ENCODE measurements at places on chromosomes 7 and 10. TPM values are rescaled to one million over a fixed set of nuclear protein-coding genes. Genes with fewer than 3 reads are reported as not detected.

GRCh38 chr7:106305732-106306131, 20.9 kb upstream of the NAMPT start:
- H3K36me3 ChIP-seq: peaks cover 8% of the 10 kb centered on the region
- H3K4me3 ChIP-seq: no peak overlapping the region
- H3K27ac ChIP-seq: no peak overlapping the region
- no peak for DNase-seq
- peaks cover 27% of the 10 kb centered on the region for H3K27me3 ChIP-seq
- peaks cover 11% of the 10 kb centered on the region for H3K4me1 ChIP-seq

GRCh38 chr7:17696422-17696821, 243.9 kb downstream of the SNX13 start:
- H3K4me3 ChIP-seq: no peak overlapping the region
- H3K27me3 ChIP-seq: peaks cover 6% of the 10 kb centered on the region

GRCh38 chr10:125232841-125233240, 72.5 kb upstream of the CTBP2 start:
- no peak overlapping the region for H3K27ac ChIP-seq
- no peaks in the 10 kb centered on the region for H3K36me3 ChIP-seq
- H3K27me3 ChIP-seq: no peaks in the 10 kb centered on the region
- no peak for DNase-seq
- no peaks in the 10 kb centered on the region for H3K4me1 ChIP-seq
- no peak overlapping the region for H3K4me3 ChIP-seq

GRCh38 chr10:11824376-11824775, 1.2 kb downstream of the PROSER2 start:
- no peak overlapping the region for H3K4me3 ChIP-seq
- H3K4me1 ChIP-seq: peaks cover 8% of the 10 kb centered on the region
- H3K27me3 ChIP-seq: peaks cover 44% of the 10 kb centered on the region
- DNase-seq: no peak
- no peaks in the 10 kb centered on the region for H3K36me3 ChIP-seq

- no peak overlapping the region for H3K27ac ChIP-seq
- H3K27me3 ChIP-seq: peaks cover 11% of the 10 kb centered on the region
- H3K36me3 ChIP-seq: no peaks in the 10 kb centered on the region
- no peak overlapping the region for H3K4me3 ChIP-seq
These were observed 19.2 kb upstream of the BMPER start for GRCh38 chr7:33886149-33886623.

GRCh38 chr7:141838581-141838980, 2.7 kb downstream of the PRSS37 start:
- no peaks in the 10 kb centered on the region for H3K27me3 ChIP-seq
- H3K36me3 ChIP-seq: no peaks in the 10 kb centered on the region
- DNase-seq: no peak
- no peak overlapping the region for H3K4me3 ChIP-seq
- H3K4me1 ChIP-seq: no peaks in the 10 kb centered on the region

GRCh38 chr10:26792758-26793495, 67.8 kb downstream of the ABI1 start:
- no peak for DNase-seq
- H3K4me3 ChIP-seq: no peak overlapping the region
- no peaks in the 10 kb centered on the region for H3K27me3 ChIP-seq

DNA sequence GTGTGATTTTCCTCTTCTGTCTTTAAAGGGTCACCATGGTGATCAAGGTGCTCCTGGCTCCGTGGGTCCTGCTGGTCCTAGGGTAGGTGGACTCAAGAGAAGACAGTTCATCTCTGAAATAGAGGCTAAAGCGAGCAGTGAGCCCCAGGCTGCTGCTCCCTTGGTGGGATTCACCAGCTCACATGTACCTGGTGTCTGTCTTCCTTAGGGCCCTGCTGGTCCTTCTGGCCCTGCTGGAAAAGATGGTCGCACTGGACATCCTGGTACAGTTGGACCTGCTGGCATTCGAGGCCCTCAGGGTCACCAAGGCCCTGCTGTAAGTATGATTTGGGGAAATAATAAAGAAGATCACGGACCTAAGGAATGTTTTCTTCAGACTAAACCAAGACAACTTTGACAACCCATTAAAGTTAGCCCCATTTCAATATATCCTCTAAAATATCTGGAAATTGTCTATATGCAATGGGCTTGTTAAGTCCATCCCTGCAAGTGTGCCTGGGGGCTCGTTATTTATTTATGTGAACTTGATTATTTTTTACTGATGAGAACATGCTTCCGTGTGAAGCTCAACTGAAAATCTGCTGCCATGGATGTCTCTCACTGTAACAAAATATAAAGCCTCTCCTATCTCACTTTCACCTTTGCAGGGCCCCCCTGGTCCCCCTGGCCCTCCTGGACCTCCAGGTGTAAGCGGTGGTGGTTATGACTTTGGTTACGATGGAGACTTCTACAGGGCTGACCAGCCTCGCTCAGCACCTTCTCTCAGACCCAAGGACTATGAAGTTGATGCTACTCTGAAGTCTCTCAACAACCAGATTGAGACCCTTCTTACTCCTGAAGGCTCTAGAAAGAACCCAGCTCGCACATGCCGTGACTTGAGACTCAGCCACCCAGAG, 32.5 kb downstream of the COL1A2 start:
- DNase-seq: no peak
- no peaks in the 10 kb centered on the region for H3K36me3 ChIP-seq
- H3K4me1 ChIP-seq: no peaks in the 10 kb centered on the region
- no peak overlapping the region for H3K27ac ChIP-seq
- peaks cover 8% of the 10 kb centered on the region for H3K27me3 ChIP-seq

DNA sequence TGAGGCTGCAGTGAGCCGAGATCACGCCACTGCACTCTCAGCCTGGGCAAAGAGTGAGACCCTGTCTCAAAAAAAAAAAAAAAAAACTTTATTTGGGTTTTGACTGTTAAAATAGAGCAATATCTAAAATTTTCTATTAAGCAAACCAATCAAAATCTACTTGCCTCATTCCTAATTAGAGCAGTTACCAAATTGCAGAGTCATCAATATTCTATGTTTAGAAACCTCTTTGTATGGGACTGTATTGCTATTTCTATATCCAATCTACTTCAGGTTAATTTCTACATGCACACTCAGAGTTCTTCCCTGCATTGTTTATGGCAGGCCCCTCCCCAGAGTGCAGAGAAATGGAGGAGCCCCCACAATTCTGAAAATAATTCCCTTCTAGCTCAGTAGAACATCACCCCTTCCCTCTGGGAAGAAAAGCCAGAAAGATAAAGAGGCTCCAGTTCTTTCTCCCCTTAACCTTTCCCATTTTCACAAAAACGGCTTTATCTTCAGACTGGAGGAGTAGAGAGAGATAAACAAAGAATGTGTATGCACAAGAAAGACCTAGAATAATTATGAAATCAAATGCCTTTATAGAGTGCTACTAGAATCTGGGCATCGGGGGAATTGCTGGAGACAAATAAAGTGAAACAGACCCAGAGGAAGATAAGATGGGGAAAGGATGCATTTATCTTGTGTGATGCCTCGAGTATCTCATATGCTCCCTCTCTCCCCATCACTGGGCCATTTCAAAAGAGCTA, 17.9 kb downstream of the SCRN1 start:
- H3K27ac ChIP-seq: no peak overlapping the region
- H3K27me3 ChIP-seq: peaks cover 16% of the 10 kb centered on the region
- H3K36me3 ChIP-seq: no peaks in the 10 kb centered on the region
- H3K4me3 ChIP-seq: no peak overlapping the region
- DNase-seq: no peak
- H3K4me1 ChIP-seq: peaks cover 3% of the 10 kb centered on the region

- H3K27me3 ChIP-seq: no peaks in the 10 kb centered on the region
- H3K27ac ChIP-seq: no peak overlapping the region
- no peaks in the 10 kb centered on the region for H3K4me1 ChIP-seq
- DNase-seq: no peak
- H3K4me3 ChIP-seq: no peak overlapping the region
- H3K36me3 ChIP-seq: no peaks in the 10 kb centered on the region
These were observed 789.0 kb downstream of the PHTF2 start for GRCh38 chr7:78587443-78588044.

DNA sequence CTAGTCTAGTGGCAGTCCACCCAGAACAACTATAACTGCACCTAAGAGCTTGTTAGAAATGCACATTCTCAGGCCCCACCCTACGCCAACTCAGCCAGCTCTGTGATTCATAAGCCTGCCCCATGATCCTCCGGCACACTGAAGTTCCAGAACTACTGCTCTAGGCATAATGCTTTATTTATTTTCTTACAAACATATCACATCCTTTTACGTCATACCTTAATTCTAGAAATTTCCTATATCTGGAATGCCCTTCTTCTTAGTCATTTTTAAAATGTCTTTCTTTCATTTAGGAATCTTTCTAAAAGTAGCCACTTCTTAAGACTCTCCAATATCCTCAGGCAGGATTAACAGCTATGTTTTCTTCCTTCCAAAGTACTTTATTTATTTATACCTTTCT, 480.1 kb downstream of the INHBA start:
- H3K27me3 ChIP-seq: no peaks in the 10 kb centered on the region
- H3K27ac ChIP-seq: no peak overlapping the region
- no peaks in the 10 kb centered on the region for H3K4me1 ChIP-seq
- no peak overlapping the region for H3K4me3 ChIP-seq

GRCh38 chr10:72851509-72851908, 42.0 kb upstream of the OIT3 start:
- H3K27ac ChIP-seq: no peak overlapping the region
- no peak overlapping the region for H3K4me3 ChIP-seq
- no peak for DNase-seq
- H3K4me1 ChIP-seq: no peaks in the 10 kb centered on the region

DNA sequence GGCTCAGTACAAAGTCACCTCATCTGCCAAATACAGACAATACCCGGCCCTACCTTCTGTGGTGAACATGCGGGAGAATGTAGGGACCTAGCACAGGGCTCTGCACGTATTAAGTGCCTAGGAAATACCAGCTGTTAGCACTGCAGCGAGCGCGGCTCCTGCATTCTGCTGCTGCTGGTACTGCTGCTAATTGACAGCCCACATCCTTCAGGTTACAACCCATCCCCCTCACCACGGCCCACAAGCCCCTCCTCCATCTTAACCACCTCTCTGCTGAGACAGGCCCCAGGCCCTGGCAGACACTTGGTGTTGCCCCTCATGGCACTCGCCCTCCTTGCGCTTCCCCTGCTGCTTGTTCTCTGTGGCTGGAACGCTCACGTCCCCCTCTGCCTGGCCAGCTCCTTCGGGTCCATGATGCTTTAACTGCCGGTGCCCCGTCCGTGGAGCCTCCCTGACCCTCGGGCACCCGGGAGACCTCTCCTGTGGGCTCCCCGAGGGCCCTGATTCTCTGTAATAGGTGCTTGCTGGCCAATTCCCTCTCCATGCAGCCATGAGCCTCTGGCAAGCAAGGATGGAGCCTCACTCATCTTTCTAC, 53.3 kb upstream of the LOXL4 start:
- H3K27ac ChIP-seq: no peak overlapping the region
- DNase-seq: no peak
- H3K4me3 ChIP-seq: no peak overlapping the region
- no peaks in the 10 kb centered on the region for H3K4me1 ChIP-seq

DNA sequence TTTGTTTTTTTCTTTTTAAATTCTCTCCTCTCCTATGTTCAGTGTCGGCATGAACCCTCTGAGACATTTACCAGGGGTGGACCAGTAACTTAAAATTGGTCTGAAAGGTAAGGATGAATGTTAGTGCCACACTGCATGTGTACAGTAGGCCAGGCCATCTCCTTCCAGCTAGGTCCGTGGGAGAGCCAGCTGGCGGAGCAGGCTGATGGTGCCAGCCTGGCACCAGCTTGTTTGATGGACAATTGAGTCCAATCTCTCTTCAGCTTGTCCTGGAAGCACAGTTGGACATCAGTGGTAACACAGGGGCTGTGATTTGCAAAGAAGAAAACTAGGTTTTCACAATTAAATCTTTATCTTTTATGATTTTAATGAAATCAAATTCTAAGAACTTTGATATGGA, 136.5 kb downstream of the CNNM2 start:
- H3K27ac ChIP-seq: peak overlapping the region; percentile 84
- no peaks in the 10 kb centered on the region for H3K36me3 ChIP-seq
- peak overlapping the region; percentile 75 for H3K4me3 ChIP-seq
- H3K4me1 ChIP-seq: peaks cover 17% of the 10 kb centered on the region
- no peak for DNase-seq

DNA sequence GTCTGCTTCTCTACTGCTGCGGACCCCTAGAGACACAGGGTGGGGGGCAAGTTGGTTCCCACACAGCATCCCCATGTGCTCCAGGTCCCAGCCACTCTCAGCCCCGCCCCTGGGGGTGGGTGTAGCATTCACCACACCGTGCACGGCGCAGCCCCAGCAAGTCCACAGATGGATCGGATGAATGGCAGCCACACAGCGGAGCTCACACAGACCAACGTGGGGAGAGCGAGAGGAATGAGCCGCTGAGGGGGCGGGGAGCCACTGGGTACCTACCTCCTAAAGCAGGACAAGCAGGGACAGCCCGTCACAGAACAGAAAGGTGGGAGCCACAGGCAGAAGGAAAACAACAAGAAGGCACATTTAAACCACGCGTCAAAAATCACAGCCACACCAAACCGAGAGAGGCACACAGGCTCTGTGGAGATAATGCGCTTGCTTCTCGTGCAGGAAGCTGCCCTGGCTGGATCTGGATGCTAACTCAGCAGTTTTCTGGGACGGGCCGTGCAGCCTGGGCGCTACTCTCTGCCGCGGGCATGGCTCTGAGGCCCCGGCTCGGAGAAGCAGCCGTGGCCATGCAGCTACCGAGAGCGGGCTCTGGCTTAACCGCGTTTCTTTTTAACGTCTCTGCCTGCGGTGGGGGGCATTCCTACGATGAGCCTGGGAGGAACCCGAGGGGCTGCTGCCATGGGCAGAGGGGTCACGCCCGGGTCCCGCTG, 102.5 kb downstream of the CYTH3 start:
- H3K4me1 ChIP-seq: no peaks in the 10 kb centered on the region
- H3K4me3 ChIP-seq: no peak overlapping the region
- no peak overlapping the region for H3K27ac ChIP-seq
- no peaks in the 10 kb centered on the region for H3K27me3 ChIP-seq
- H3K36me3 ChIP-seq: no peaks in the 10 kb centered on the region

- H3K4me3 ChIP-seq: no peak overlapping the region
- no peaks in the 10 kb centered on the region for H3K4me1 ChIP-seq
- no peak for DNase-seq
- H3K27me3 ChIP-seq: peaks cover 3% of the 10 kb centered on the region
These were observed 15.1 kb downstream of the STEAP4 start for GRCh38 chr7:88291398-88292173.

- no peaks in the 10 kb centered on the region for H3K36me3 ChIP-seq
- H3K4me3 ChIP-seq: no peak overlapping the region
- no peaks in the 10 kb centered on the region for H3K4me1 ChIP-seq
- no peaks in the 10 kb centered on the region for H3K27me3 ChIP-seq
- no peak for DNase-seq
- no peak overlapping the region for H3K27ac ChIP-seq
These were observed 832.1 kb downstream of the SORCS3 start for GRCh38 chr10:105473170-105473569.

GRCh38 chr10:101061624-101062231, at the start of gene KAZALD1:
TSS of gene KAZALD1 (plus strand) at chr10:101061989. CDS start at chr10:101062593, 604 bp downstream.
- H3K4me1 ChIP-seq: peaks cover 26% of the 10 kb centered on the region
- H3K27me3 ChIP-seq: peaks cover 27% of the 10 kb centered on the region
- H3K27ac ChIP-seq: peak within 1 kb of the TSS; percentile 85

- DNase-seq: no peak
- no peak overlapping the region for H3K4me3 ChIP-seq
- no peaks in the 10 kb centered on the region for H3K4me1 ChIP-seq
- H3K27ac ChIP-seq: no peak overlapping the region
These were observed 28.9 kb downstream of the ZNF25 start for GRCh38 chr10:37947526-37947925.

GRCh38 chr7:91239171-91239604, 25.0 kb upstream of the FZD1 start:
- no peak overlapping the region for H3K4me3 ChIP-seq
- no peaks in the 10 kb centered on the region for H3K4me1 ChIP-seq
- no peak for DNase-seq
- H3K27me3 ChIP-seq: peaks cover 2% of the 10 kb centered on the region
- no peaks in the 10 kb centered on the region for H3K36me3 ChIP-seq

Gene PNLIPRP2
- total RNA-seq: not detected

Gene TAS2R5
- 0.93 TPM for total RNA-seq

Gene HOXA6
- total RNA-seq: not detected

Gene FZD8
- total RNA-seq: 0.45 TPM

Gene VSTM4
- 0.10 TPM for total RNA-seq

Gene PRKRIP1
- total RNA-seq: 22.6 TPM

Gene NOS3
- total RNA-seq: 13.2 TPM
